ENCODE measurements at places on chromosomes 2 and 18.

- H3K4me3 ChIP-seq, result no peak overlapping the region
- H3K36me3 ChIP-seq, result peaks cover 41% of the 10 kb centered on the region
- DNase-seq, result no peak
- H3K27me3 ChIP-seq, result no peaks in the 10 kb centered on the region
- H3K27ac ChIP-seq, result no peak overlapping the region
- peaks cover 42% of the 10 kb centered on the region for H3K4me1 ChIP-seq
Measured at GRCh38 chr2:54984476-54984875, 65.8 kb downstream of the RTN4 start.

- no peak overlapping the region for H3K4me3 ChIP-seq
- H3K36me3 ChIP-seq, result no peaks in the 10 kb centered on the region
- DNase-seq, result no peak
- H3K27me3 ChIP-seq, result no peaks in the 10 kb centered on the region
- H3K27ac ChIP-seq, result no peak overlapping the region
Measured at GRCh38 chr2:154067124-154067523, 195.4 kb downstream of the GALNT13 start.

- DNase-seq, result no peak
- H3K4me3 ChIP-seq, result no peak overlapping the region
- H3K27ac ChIP-seq, result peak overlapping the region; percentile 74
Measured at GRCh38 chr18:61854578-61855448, 38.0 kb downstream of the RNF152 start.

- no peaks in the 10 kb centered on the region for H3K4me1 ChIP-seq
- no peaks in the 10 kb centered on the region for H3K27me3 ChIP-seq
- no peak overlapping the region for H3K4me3 ChIP-seq
- DNase-seq, result no peak
- H3K36me3 ChIP-seq, result no peaks in the 10 kb centered on the region
Measured at GRCh38 chr2:135259123-135259522, 207.0 kb downstream of the RAB3GAP1 start.

- H3K4me1 ChIP-seq, result no peaks in the 10 kb centered on the region
- peaks cover 20% of the 10 kb centered on the region for H3K36me3 ChIP-seq
- DNase-seq, result no peak
- H3K27me3 ChIP-seq, result no peaks in the 10 kb centered on the region
- no peak overlapping the region for H3K27ac ChIP-seq
- no peak overlapping the region for H3K4me3 ChIP-seq
Measured at GRCh38 chr2:58221909-58222308, 19.2 kb downstream of the FANCL start.

GRCh38 chr18:8969639-8970390 is 132.7 kb upstream of the NDUFV2 start:
- H3K27ac ChIP-seq, result no peak overlapping the region
- H3K4me3 ChIP-seq, result no peak overlapping the region
- H3K27me3 ChIP-seq, result no peaks in the 10 kb centered on the region
- no peak for DNase-seq
- H3K36me3 ChIP-seq, result peaks cover 4% of the 10 kb centered on the region

- H3K27ac ChIP-seq, result no peak overlapping the region
- H3K4me1 ChIP-seq, result no peaks in the 10 kb centered on the region
- peak; percentile 48 for DNase-seq
- peaks cover 51% of the 10 kb centered on the region for H3K27me3 ChIP-seq
- no peak overlapping the region for H3K4me3 ChIP-seq
Measured at GRCh38 chr2:208183526-208183925, 6.3 kb downstream of the C2orf80 start.

GRCh38 chr2:126303113-126303512 is 352.8 kb upstream of the GYPC start:
- DNase-seq, result no peak
- no peak overlapping the region for H3K4me3 ChIP-seq
- no peaks in the 10 kb centered on the region for H3K27me3 ChIP-seq
- H3K27ac ChIP-seq, result no peak overlapping the region
- H3K4me1 ChIP-seq, result no peaks in the 10 kb centered on the region

GRCh38 chr2:222295368-222296062 is 3.3 kb downstream of the PAX3 start:
- H3K27ac ChIP-seq, result peak overlapping the region; percentile 64
- peaks cover 39% of the 10 kb centered on the region for H3K4me1 ChIP-seq
- peak; percentile 77 for DNase-seq
- H3K36me3 ChIP-seq, result peaks cover 1% of the 10 kb centered on the region
- peak overlapping the region; percentile 65 for H3K4me3 ChIP-seq

- DNase-seq, result no peak
- H3K27ac ChIP-seq, result peak overlapping the region; percentile 68
- peaks cover 50% of the 10 kb centered on the region for H3K4me1 ChIP-seq
- no peaks in the 10 kb centered on the region for H3K27me3 ChIP-seq
- H3K36me3 ChIP-seq, result no peaks in the 10 kb centered on the region
Measured at GRCh38 chr2:196105951-196106350, 37.3 kb upstream of the DNAH7 start.

DNA sequence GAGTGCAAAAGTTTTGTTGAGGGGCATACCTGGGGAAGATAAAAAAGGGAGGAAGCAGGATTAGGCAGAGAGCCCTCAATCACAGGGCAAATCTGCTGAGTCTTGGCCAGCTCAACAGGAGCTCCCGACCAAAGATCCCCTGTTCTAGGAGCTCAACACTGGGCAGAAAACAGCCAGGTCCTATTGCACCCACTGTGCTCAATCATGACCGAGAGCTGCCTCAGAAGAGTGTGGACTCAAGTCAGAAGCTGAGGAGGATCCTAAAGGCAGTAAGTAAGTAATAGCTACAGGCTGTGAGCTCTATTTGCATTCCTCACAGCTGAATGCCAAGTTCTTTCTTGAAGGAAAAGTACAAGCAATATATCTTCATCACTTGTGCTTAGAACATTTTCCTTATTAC is 334.4 kb upstream of the NRP2 start:
- H3K4me3 ChIP-seq, result no peak overlapping the region
- H3K27ac ChIP-seq, result no peak overlapping the region
- no peaks in the 10 kb centered on the region for H3K27me3 ChIP-seq
- DNase-seq, result no peak
- H3K4me1 ChIP-seq, result peaks cover 19% of the 10 kb centered on the region
- H3K36me3 ChIP-seq, result no peaks in the 10 kb centered on the region

GRCh38 chr2:144181001-144181400 is 338.9 kb downstream of the ZEB2 start:
- no peak overlapping the region for H3K27ac ChIP-seq
- peaks cover 8% of the 10 kb centered on the region for H3K36me3 ChIP-seq
- no peak for DNase-seq
- H3K4me1 ChIP-seq, result no peaks in the 10 kb centered on the region
- H3K27me3 ChIP-seq, result no peaks in the 10 kb centered on the region
- no peak overlapping the region for H3K4me3 ChIP-seq

GRCh38 chr2:131044075-131044756 is 49.0 kb downstream of the FAM168B start:
- H3K27ac ChIP-seq, result no peak overlapping the region
- no peaks in the 10 kb centered on the region for H3K27me3 ChIP-seq
- H3K4me1 ChIP-seq, result no peaks in the 10 kb centered on the region

DNA sequence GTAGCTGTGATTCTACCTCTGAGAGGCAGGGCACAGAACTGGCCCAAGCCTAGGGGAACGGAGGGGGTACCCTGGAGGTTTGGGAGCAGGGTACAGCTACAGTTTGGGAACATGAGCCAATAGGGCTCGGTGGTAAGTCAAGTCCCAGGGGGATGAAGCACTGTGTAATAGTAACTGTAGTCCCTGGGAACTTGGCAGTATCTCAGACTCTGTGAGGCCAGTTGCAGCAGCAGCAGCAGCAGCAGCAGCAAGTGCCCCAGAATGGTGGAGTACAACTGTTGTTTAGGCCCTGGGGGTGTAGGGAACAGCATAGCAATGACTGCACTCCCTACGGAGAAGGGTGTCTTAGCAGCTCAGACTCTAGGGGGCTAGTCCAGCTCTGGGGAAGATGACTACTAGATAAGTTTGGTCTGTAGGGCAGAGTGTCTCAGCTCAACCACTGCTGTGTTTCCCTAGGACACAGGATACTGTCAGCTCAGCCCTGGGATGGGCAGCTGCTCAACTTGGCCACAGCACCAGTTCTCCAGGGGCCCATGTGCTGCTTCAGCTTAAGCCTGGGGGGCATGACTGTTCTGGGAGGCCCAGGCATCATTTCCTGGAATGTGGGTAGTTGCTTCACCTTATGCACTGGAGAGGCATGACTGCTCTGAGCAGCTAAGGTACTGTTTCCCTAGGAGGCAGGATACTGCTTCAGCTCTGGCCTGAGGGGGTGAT is 20.5 kb downstream of the CARF start:
- no peak overlapping the region for H3K4me3 ChIP-seq
- DNase-seq, result peak; percentile 87
- H3K27ac ChIP-seq, result peak overlapping the region; percentile 83
- H3K27me3 ChIP-seq, result no peaks in the 10 kb centered on the region

Data from osteocyte (in vitro differentiated cells).